Keratinocyte (primary cell): ENCODE measurements at places on chromosomes 6 and 20. TPM values are rescaled to one million over a fixed set of nuclear protein-coding genes. Genes with fewer than 3 reads are reported as not detected.

The MEI4 gene
- 0.01 TPM in 2 of 3 replicates, not detected in the other for polyA plus RNA-seq

The PRRT1 gene
- 0.09 to 0.17 TPM (median 0.09 TPM) in 3 replicates for polyA plus RNA-seq

The PTCRA gene
- polyA plus RNA-seq, result not detected in 3 replicates

The UST gene
- 5.0 to 6.1 TPM (median 6.0 TPM) in 3 replicates for polyA plus RNA-seq

The RAET1L gene
- 6.9 to 12.2 TPM (median 8.5 TPM) in 3 replicates for polyA plus RNA-seq

The LZTS3 gene
- 2.5 to 6.2 TPM (median 2.9 TPM) in 3 replicates for polyA plus RNA-seq

- no peak for DNase-seq
- H3K27me3 ChIP-seq, result no peaks in the 10 kb centered on the region
- no peaks in the 10 kb centered on the region for H3K4me1 ChIP-seq
- H3K27ac ChIP-seq, result no peak overlapping the region
- H3K4me3 ChIP-seq, result no peak overlapping the region
Measured at GRCh38 chr6:155443168-155443567, 12.5 kb downstream of the NOX3 start.

GRCh38 chr6:66369407-66369806, 662.4 kb upstream of the EYS start:
- H3K27me3 ChIP-seq, result no peaks in the 10 kb centered on the region
- H3K36me3 ChIP-seq, result no peaks in the 10 kb centered on the region
- H3K27ac ChIP-seq, result no peak overlapping the region
- H3K4me3 ChIP-seq, result no peak overlapping the region

DNA sequence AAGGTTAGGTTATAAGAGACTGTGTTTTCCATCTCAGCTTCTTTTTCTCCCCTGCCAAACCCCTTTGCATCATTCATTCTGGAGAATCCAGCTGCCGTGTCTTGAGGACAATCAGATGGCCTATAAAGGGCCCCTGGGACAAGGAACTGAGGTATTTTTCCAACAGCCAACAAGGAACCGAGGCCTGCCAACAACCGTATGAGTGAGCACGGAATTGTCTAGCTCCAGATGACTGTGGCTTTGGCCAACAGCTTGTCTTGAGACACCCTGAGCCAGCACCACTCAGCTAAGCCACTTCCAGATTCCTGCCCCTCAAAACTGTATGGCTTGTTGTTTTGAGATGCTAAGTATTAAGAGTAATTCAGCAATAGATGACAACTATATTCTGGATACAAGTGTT, 433.7 kb upstream of the HSF2 start:
- H3K4me1 ChIP-seq, result no peaks in the 10 kb centered on the region
- no peak overlapping the region for H3K27ac ChIP-seq
- no peaks in the 10 kb centered on the region for H3K27me3 ChIP-seq
- no peaks in the 10 kb centered on the region for H3K36me3 ChIP-seq
- no peak overlapping the region for H3K4me3 ChIP-seq

- DNase-seq, result no peak
- H3K27ac ChIP-seq, result peak overlapping the region; percentile 89
- H3K27me3 ChIP-seq, result no peaks in the 10 kb centered on the region
- peaks cover 1% of the 10 kb centered on the region for H3K36me3 ChIP-seq
Measured at GRCh38 chr6:84227044-84227433, 404 bp downstream of the CEP162 start.

- peaks cover 69% of the 10 kb centered on the region for H3K4me1 ChIP-seq
- no peaks in the 10 kb centered on the region for H3K27me3 ChIP-seq
- peaks cover 3% of the 10 kb centered on the region for H3K36me3 ChIP-seq
Measured at GRCh38 chr6:108592371-108593337, 31.9 kb downstream of the FOXO3 start.

DNA sequence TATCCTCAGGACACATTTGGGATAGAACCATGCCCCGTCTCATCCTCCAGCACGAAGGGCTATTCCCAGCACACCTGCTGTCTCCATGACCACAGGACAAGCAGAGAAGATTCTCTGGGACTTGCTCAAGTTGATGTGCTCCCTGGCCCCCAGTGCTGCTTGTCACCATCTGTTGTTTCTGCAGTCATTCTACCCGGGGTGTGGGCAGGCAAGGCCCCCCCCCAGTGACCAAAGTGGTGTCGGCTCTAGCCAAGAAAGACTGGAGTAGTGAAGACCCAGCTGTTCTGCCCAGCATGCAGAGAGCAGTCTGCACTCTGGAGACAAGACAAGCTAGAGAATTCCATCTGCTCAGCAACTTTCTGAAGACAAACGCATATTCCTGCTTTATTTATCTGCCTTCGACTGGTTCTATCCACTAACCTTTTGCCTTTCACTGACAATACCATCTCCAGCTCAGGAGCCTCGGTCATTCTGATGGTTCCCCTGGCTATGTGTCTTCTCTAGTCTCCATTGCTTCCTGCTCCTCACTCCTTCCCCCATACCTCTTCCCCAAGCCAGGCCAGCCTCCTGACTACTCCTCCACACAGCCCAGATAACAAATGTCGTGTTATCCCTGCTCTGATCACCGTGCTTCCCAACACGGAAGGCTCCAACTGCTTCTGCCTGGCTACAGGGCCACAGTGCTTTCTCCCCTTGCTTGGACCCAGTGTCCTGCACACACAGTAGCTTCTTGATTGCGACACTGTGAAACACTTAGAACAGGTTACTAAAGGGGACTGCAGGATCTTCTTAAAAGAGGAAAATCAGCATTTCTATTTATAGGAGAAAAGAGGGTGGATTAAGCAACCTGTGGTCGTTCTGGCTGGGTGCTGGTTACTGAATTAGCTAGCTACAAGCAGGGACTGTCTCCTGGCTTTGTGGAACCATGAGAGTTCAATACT, 86.7 kb upstream of the EMILIN3 start:
- no peaks in the 10 kb centered on the region for H3K4me1 ChIP-seq
- no peak overlapping the region for H3K4me3 ChIP-seq
- no peaks in the 10 kb centered on the region for H3K27me3 ChIP-seq
- no peak for DNase-seq

- H3K27ac ChIP-seq, result no peak overlapping the region
- H3K36me3 ChIP-seq, result no peaks in the 10 kb centered on the region
- H3K4me3 ChIP-seq, result no peak overlapping the region
- H3K27me3 ChIP-seq, result no peaks in the 10 kb centered on the region
- DNase-seq, result no peak
- H3K4me1 ChIP-seq, result no peaks in the 10 kb centered on the region
Measured at GRCh38 chr6:40719671-40720374, 132.7 kb upstream of the LRFN2 start.

DNA sequence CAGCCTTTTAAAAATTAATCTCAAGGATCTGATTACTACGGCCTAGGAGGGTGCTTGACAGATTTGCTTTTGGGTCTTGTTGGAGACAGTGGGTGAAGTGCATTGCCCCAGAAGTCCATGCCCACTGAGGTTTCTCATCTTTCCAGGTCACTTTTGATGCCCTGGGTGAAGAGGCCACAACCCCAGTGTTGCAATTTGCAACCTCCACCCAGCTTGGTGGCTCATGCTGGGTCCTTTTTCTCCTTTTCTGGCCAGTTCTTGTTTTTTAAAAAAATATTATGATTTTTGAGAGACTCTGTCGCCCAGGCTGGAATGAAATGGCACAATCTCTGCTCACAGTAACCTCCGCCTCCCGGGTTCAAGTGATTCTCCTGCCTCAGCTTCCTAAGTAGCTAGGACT, 9.4 kb downstream of the STX11 start:
- H3K4me3 ChIP-seq, result no peak overlapping the region
- no peaks in the 10 kb centered on the region for H3K27me3 ChIP-seq
- peaks cover 3% of the 10 kb centered on the region for H3K4me1 ChIP-seq

GRCh38 chr6:148392671-148393070, 50.0 kb downstream of the SASH1 start:
- no peaks in the 10 kb centered on the region for H3K4me1 ChIP-seq
- H3K36me3 ChIP-seq, result peaks cover 1% of the 10 kb centered on the region
- no peak overlapping the region for H3K27ac ChIP-seq
- no peak for DNase-seq

DNA sequence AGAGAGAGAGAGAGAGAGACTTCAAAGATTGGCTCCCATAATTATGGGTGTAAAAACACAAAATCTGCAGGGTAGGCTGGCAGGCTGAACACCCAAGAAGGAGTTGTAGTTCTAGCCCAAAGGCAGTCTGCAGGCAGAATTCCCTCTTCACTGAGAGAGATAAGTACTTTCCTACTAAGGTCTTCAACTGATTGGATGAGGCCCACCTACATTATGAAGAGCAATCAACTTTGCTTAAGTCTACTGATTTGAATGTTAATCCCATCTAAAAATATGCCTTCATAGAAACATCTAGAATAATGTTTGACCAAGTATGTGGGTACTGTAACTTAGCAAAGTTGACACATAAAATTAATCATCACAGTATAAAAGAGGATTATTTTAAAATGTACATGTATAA, 949.7 kb downstream of the HACE1 start:
- H3K36me3 ChIP-seq, result no peaks in the 10 kb centered on the region
- H3K4me1 ChIP-seq, result no peaks in the 10 kb centered on the region
- no peak for DNase-seq
- H3K27me3 ChIP-seq, result no peaks in the 10 kb centered on the region
- H3K27ac ChIP-seq, result no peak overlapping the region
- no peak overlapping the region for H3K4me3 ChIP-seq

GRCh38 chr6:16511040-16511660, 250.1 kb downstream of the ATXN1 start:
- H3K4me3 ChIP-seq, result no peak overlapping the region
- H3K27ac ChIP-seq, result no peak overlapping the region
- peaks cover 1% of the 10 kb centered on the region for H3K36me3 ChIP-seq
- no peaks in the 10 kb centered on the region for H3K27me3 ChIP-seq
- no peak for DNase-seq
- peaks cover 16% of the 10 kb centered on the region for H3K4me1 ChIP-seq
